ENCODE measurements at places on chromosomes 7 and 10. TPM values are rescaled to one million over a fixed set of nuclear protein-coding genes. Genes with fewer than 3 reads are reported as not detected.

Gene MYL10
- total RNA-seq, result not detected

- DNase-seq, result peak; percentile 89
- no peaks in the 10 kb centered on the region for H3K36me3 ChIP-seq
- 0 out of 2 replicates have a peak overlapping the region, but pooled peaks have one; percentile 37 for H3K4me3 ChIP-seq
- H3K27me3 ChIP-seq, result no peaks in the 10 kb centered on the region
These were observed 24.6 kb upstream of the ASL start for GRCh38 chr7:66050990-66051448.

Gene TMEM140
- total RNA-seq, result 0.46 TPM

- H3K27ac ChIP-seq, result no peak overlapping the region
- no peaks in the 10 kb centered on the region for H3K4me1 ChIP-seq
- H3K4me3 ChIP-seq, result no peak overlapping the region
- no peaks in the 10 kb centered on the region for H3K27me3 ChIP-seq
- DNase-seq, result no peak
- no peaks in the 10 kb centered on the region for H3K36me3 ChIP-seq
These were observed 74.0 kb downstream of the POU6F2 start for GRCh38 chr7:39051707-39052106.

- peak; percentile 15 for DNase-seq
- H3K36me3 ChIP-seq, result no peaks in the 10 kb centered on the region
- H3K4me3 ChIP-seq, result no peak overlapping the region
- no peaks in the 10 kb centered on the region for H3K27me3 ChIP-seq
- no peak overlapping the region for H3K27ac ChIP-seq
These were observed 177.6 kb downstream of the PARD3 start for GRCh38 chr10:34637418-34637911.

GRCh38 chr10:24463611-24464426, 254.9 kb downstream of the KIAA1217 start:
- peak overlapping the region; percentile 90 for H3K27ac ChIP-seq
- H3K4me3 ChIP-seq, result peak overlapping the region; percentile 43
- peak; percentile 95 for DNase-seq

- no peak overlapping the region for H3K27ac ChIP-seq
- no peaks in the 10 kb centered on the region for H3K4me1 ChIP-seq
- DNase-seq, result no peak
- H3K4me3 ChIP-seq, result no peak overlapping the region
- H3K36me3 ChIP-seq, result no peaks in the 10 kb centered on the region
These were observed 92.2 kb upstream of the ZPBP start for GRCh38 chr7:50185208-50185607.

DNA sequence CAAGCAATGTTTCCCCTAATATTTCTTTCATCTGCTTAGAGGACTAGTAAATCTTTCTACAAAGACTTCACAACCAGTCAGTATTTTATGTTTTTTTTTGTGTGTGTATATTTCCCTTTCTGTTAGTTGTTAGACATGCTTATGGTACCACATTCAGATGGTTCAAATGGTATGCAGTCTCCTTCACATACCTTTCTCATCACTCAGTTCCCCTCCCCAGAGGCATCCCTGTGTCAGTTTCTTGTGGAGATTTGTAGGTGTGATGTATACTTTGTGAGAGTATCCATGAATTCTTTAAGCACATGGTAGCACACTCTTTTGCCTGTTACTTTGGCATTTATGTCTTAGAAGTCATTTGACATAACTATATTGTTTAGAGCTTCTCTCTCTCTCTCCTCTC, 4.4 kb downstream of the ZNF485 start:
- H3K36me3 ChIP-seq, result peaks cover 69% of the 10 kb centered on the region
- H3K27ac ChIP-seq, result peak overlapping the region; percentile 66
- H3K4me3 ChIP-seq, result peak overlapping the region; percentile 50
- H3K27me3 ChIP-seq, result peaks cover 3% of the 10 kb centered on the region

- no peak for DNase-seq
- no peak overlapping the region for H3K4me3 ChIP-seq
- no peaks in the 10 kb centered on the region for H3K36me3 ChIP-seq
These were observed 648.1 kb downstream of the ANKRD7 start for GRCh38 chr7:118872568-118872967.

Measured in HFFc6 (cell line).